ENCODE measurements at places on chromosomes 5 and 9.

GRCh38 chr5:113271745-113272454 is 162.9 kb downstream of the TSSK1B start:
- DNase-seq, result no peak

GRCh38 chr9:126624912-126625311 is 11.2 kb downstream of the LMX1B start:
- DNase-seq, result no peak

DNA sequence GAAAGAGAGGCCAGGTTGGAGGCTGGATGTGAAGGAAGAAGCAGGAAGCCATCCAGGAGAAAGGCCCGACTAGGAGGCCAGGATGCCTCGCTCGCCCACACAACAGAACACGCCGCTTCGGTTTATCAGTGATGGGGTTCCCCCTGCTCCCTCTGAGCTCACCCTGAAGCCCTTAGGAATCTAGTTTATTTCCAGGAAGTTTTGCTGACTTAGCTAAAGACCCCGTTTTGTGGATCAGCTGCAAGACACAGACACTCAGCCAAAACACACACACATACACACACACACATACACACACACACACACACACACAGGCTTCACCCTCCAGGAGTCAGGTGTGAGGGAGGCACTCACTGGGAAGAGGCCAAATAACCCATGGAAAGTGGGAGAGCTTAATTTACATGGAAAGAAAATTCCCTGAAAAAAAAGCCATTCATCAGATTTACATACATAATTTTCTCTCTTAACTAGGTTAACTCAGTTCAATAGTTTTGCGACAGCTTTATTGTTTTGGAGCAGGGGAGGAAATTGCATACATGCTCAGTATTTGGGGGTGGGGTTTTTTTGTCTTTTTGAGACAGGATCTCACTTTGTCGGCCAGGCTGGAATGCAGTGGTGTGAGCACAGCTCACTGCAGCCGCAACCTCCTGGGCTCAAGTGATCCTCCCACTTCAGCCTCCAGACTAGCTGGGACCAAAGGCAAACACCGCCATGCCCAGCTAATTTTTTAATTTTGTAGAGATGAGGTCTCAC is 92.7 kb upstream of the HAND1 start:
- no peak for DNase-seq

- DNase-seq, result no peak
Observed at GRCh38 chr5:85077581-85077980, 692.9 kb upstream of the EDIL3 start.

GRCh38 chr9:20701060-20701459 is 17.0 kb downstream of the FOCAD start:
- DNase-seq, result no peak

DNA sequence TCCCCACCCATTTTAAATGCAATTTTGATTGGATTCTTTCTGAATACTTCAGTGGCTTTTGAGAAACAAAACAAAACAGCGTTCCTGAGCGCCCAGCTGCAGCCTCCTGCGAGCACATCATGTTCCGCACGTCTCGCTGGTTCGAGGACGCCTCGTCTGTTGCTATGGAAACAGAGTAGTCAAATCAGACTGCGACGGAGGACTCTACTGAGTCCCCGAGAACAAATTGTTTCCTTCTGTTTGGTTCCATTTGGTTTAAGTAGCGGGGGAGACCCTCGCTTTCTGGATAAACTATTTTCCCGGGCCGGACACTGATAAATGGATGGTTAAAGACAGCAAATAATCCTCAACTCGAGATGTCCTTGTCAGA is 69.0 kb downstream of the SLC28A3 start:
- DNase-seq, result peak; percentile 55

- no peak for DNase-seq
Observed at GRCh38 chr5:74179179-74179578, 461.3 kb downstream of the ENC1 start.

DNA sequence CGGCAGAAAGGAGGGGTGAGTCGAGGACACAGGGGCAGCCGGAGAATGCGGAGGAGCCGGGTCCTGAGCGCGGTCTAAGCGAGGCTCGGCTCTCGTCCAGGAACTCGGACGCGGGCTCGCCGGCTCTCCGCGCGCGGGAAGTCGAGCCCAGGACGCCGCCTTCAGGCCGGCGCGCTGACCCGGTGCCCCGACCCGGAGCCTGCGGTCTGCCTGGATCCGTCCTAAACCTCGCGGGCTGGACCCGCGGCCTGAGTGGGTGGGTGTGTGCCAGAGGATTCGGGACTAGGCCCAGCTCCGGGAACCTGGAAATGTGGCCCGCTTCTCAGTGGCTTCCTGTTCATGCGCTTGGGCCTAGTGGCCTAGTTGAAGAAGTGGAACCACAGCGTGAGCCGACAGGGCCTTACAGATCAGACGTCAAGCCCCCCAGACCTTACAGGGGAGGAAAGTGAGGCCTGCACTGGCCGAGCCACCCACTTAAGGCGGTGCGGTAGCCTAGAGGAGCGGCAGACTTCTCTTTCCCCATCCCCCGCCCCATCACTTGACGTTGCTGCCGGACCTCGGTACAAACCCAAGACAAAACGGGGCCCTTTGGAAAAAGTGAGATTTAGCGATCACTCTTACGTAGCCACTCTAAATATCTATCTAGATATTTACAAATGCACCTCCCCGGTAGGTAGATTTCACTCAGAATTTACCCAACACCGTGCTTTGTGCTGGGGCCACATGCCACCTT is 1.2 kb downstream of the CDKN2B-AS1 start:
- no peak for DNase-seq

GRCh38 chr5:133736512-133736911 is 124.2 kb upstream of the FSTL4 start:
- DNase-seq, result no peak

DNA sequence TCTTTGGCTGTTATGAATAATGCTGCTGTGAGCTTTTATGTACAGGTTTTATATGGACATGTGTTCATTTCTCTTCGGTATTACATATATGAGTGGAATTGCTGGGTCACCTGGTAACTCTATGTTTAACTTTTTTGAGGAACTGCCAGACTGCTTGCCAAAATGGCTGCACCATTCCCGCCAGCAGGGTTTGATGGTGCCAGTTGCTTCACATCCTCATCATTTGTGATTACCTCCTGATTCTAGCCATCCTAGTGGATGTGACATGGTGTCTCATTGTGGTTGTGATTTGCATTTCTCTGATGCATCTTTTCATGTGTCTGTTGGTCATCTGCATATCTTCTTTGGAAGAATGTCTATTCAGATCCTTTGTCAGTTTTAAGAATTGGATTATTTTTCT is 10.7 kb downstream of the NANS start:
- no peak for DNase-seq

DNA sequence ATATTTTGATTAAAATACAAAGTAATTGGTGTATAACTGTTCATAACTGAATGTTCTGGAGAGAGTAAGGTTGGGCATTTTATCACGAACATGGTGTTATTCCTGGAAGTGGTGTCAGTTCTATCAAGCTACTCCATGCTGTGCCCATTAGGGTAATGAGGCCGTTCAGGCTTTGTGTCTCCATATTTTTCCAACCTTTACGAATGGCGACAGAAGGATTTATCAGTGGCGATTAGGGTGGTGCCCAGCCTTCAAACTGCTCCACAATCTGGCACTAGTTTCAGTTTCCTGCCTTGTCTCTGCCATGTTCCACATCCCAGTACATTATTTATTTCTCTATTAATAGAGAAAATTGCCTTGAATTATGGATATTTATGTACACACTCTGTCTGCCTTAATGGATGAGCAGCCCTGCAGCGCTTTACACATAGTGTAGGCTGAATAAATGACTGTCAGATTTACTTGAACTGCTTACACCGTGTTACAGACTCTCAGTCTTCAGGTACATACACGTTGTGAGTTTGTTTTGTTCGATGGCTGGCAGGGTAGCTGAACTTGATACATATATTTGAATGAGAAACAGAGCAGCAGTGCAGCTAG is 23.9 kb upstream of the TMC1 start:
- DNase-seq, result no peak

- DNase-seq, result no peak
Observed at GRCh38 chr5:115184770-115185169, 15.1 kb upstream of the TRIM36 start.

- DNase-seq, result peak; percentile 13
Observed at GRCh38 chr5:103232393-103232999, 26.1 kb upstream of the MACIR start.

DNA sequence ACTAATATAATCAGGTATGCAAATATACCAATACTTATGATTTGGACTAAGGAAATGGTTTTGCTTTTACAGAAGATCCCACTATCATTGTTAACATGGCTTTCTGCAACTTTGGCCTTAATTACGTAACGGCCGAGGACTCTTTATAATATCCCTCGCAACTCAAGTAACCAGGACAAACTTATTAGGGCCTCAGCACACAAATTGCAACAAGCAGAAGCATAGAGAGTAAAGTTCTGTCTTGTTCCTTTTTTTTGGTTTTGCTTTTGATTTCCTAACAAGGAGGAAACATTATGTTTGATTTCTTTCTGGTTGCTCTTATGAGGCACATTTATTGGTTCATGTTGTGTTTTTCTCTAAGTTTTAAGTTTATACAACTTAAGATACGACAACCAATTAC is 60.4 kb downstream of the RORB start:
- no peak for DNase-seq

DNA sequence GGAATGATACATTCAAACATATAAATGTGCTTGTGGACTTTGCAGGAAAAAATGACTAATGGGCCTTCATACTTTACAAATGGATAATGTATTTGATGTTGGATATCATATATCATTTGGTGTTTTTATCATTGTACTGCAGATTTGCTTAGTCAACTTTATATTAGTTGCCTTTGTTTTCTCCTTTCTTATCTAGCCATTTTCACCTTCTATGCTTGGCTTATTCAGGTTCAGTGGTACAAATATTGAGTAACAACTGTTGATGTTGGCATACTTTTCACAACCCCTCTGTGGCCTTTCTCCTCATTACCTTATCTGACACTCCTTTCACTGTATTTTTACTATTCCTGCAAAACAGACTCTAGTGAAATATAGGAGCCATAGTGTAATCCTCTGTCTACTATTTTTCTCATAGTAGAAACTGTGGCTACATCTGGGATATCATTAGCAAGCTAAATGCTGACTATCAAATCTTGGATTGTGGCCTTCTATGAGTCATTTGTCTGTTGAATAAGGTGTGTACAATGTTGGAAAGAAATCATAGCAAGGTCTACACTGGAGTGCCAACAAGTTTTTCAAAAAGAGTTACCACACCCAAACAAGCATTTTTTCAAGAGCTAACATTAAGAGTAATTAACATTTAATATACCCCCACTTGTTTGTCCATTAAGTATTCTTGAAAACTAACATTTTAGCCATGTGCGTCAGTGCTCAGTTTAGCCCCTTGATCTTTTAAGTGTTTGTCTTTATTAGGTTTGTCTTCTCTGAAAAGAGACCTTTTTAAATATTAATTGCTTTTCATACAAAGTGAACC is 330.1 kb downstream of the ADGRV1 start:
- no peak for DNase-seq

DNA sequence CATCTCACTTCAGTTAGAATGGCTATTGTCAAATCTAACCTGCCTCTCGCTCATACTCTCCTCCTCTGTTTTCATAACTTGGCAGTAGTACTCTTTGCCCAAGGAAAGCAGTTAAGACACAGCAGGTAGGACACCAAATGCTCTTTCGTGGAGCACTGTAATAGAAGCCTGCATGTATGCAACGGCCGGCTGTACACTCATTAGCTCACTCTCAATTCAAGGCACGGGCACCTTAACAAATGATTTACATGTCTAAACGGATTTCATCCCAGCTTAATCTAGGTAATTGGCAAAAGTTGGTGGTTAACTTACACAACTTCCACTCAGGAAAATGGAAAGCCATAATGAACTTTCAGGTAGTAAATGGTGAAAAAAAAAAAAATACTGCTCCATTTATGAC is 14.9 kb downstream of the DEPDC1B start:
- DNase-seq, result no peak

DNA sequence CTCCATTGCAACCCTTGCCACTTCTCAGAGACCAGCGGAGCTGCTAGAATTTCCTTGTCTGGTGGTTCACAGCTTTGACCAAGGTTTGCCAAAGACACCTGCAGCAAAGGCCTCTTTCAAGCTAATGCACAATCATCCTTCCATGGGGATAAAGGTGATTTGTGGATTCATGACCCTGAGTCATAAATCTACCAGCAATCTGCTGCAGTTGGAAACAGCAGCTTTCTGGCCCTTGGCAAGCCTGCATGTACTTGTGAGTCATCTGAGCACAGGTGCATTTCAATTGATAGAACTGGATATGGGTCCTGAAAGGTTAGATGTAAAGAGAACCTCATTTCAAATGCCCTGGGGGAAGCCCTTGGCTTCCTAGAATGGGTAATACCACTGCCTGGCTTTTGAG is 21.6 kb upstream of the TCF7 start:
- no peak for DNase-seq

- DNase-seq, result no peak
Observed at GRCh38 chr5:117776977-117777376, 1202.4 kb upstream of the SEMA6A start.

GRCh38 chr5:38323645-38324295 is 65.4 kb downstream of the EGFLAM start:
- DNase-seq, result no peak

DNA sequence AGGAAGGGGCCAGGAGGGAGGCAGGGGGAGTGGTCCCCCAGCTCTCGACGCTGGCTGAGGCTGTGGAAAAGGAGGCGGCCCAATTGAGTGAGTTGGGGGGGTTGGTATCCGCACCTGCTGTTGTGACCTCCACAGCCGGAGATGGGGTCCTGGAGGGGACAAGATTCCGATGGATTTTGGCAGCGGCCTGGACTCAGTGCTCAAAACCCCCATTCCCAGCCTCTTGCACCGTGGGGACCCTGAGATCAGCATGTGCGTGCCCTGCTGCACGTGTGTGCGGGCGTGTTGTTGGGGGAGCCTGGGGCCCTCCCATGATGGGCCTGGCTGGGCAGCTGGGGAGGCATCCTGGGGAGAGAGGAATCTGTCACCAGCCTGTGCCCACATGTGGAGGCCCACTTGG is 15.0 kb downstream of the CNTFR start:
- DNase-seq, result no peak

GRCh38 chr5:81579262-81579924 is 171.5 kb downstream of the SSBP2 start:
- DNase-seq, result no peak

DNA sequence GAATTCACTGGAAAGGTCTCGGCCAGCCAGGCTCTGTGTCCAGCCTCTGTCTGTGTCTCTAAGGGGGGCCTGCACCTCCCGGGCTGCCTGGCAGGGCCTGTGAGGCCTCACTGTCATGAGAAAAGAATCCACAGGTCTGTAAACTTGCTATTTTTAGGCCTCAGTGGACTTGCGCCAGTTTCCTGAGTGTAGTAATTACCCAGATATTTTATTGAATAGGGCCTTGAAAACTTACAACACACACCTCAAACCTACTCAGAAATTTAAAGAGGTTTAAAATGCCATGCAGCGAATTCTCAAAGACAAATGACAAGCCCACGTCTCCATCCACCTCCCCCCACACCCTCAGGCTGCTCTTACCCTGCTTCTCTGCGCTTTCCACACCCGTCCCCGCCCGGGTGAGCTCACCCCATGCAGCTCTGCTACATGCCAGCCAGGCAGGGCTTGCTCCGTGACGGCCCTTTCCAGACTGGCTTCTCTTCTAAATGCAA is 8.8 kb upstream of the TENT4A start:
- no peak for DNase-seq

Measured in germinal center (tissue), 1 donor.